ENCODE measurements at places on chromosomes 13 and 19.

DNA sequence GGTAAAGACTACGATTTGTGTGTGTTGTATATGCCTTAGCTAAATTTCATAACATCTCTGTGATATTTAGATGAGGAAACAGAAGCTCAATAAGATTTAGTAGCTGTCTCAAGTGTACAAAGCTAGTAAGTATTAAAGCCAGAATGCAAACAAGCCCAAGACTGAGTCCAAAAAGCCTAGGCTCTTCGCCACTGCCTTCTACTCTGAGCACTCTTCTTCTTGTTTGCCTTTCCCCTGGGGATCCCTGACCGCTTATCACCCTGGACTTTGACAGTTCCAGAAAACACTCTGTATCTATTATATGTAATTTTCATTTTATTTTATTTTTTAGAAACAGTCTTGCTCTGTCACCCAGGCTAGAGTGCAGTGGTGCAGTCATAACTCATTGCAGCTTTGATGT lies 5.8 kb downstream of the TM9SF2 start:
- no peak for DNase-seq

- DNase-seq, result no peak
Measured at GRCh38 chr13:93060144-93060543, 166.5 kb upstream of the GPC6 start.

GRCh38 chr13:53759016-53759415 lies 730.4 kb downstream of the OLFM4 start:
- no peak for DNase-seq

DNA sequence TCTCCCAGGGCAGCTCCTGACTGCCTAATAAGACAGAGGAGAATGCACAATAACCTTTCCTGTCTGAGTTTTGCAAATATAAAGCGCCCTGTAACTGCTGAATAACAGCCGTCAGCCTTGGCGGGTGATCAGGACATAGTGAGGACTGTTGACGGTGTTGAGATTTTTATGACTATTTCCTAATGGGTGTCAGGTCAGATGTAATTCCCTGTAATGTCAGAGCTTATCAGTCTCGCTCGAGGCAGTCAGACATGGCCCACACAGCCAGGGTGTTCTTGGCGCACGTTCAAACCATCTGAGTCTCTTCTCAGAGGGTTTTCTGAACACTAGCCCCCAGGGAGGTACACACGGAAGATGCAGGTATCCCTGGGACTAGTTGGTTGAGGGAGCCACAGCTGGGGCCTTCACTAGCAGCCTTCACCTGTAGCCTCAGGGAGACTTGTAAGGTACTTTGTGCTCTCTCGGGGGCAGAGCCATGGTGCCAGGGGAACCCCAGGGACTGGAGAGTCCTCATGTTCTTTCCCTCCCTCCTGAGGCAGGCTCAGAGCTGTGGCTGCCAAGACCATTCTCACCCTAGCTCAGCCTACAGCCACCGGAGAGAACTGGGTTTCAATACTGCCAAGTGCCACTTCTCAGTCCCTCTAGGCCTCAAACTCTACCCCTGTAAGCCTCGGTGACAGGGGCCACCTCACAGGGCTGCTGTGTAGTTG lies 213.1 kb downstream of the UQCRFS1 start:
- no peak for DNase-seq

DNA sequence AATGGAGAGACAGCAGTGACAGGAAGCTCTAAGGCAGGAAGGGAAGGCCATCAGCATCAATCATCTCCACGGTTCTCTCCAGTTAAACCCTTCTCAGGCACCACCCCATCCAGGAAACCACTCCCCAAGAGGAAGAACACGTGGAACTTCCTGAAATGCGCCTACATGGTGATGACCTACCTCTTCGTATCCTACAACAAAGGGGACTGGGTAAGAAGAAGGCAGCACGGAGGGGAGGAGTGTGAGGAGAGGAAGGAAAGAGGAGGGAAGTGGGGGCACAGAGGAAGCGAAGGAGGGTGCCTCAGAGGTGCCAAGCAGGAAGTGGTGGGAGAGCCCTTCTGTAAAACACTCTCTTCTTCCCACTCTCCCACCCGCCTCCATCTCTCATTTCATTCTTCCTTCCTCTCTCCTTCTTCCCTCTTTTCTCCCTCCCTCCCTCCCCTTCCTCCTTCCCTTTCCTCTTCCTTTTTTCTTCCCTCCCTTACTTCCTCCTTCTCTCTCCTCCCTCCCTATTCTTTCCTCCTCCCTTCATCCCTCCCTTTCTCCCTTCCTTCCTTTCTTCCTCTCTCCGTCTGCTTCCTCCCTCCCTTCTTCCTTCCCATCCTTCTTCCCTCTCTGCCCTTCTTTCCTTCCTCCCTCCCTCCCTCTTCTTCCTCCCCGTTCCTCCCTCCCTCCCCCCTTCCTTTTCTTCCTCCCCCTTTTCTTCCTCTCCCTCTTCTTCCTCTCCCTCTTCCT lies 12.6 kb downstream of the ZSCAN5A start:
- no peak for DNase-seq

GRCh38 chr13:46286972-46287371 lies 75.2 kb downstream of the LRRC63 start:
- no peak for DNase-seq

DNA sequence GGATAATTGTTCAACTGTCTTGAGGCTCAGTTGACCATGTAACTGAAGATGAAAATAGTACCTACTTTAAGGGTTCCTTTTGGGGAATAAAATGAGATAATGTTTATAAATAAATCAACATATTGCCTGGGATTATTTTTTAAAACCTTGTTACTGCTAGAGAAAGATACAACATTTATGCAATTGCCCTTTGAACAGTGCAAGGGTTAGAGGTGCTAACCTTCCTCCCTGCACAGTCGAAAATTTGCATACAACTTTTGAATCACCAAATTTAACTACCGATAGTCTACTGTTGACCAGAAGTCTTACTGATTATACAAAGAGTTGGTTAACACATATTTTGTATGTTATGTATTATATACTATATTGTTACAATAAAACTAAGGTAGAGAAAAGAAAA lies 750.0 kb downstream of the EFNB2 start:
- no peak for DNase-seq

DNA sequence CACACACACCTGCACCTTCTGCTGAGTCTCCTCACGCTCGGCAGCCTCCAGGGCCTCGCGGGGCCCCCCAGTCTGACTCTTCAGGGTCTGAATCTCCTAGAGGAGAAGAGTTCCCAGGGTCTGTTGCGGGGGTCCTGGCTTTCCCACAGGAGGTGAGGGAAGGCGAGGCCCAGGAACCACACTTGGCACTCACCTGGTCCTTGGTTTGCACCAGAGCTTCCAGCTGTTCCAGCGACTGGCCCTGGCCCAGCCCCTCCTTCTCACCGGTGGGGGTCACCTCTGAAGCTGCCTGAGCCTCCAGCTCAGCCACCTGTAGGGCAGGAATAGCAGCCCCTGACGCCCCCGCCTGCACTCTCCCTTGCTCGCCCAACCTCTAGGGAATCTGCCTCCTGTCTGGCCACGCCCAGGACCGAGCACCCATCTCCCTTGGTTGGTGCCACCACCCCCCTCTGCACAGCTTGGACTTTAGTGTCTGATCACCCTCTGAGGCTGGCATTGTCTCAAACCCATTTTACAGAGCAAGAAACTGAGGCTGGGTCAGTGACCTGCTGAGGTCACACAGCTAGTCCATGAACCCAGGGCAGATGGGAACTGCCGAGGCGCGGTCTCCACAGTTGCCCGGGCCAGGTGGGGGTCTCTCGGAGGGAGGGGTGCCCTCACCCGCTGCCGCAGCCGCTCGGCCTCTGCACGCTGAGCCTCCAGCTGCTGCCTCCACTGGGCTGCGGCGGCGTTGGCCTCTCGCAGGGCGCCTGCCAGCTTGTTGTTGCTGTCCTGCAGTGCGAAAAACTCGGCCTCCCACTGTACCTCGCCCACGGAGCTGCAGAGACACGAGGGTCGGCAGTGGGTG lies 9.5 kb downstream of the HOMER3 start:
- no peak for DNase-seq

- DNase-seq, result no peak
Measured at GRCh38 chr19:32146664-32147063, 198.7 kb upstream of the ZNF507 start.

DNA sequence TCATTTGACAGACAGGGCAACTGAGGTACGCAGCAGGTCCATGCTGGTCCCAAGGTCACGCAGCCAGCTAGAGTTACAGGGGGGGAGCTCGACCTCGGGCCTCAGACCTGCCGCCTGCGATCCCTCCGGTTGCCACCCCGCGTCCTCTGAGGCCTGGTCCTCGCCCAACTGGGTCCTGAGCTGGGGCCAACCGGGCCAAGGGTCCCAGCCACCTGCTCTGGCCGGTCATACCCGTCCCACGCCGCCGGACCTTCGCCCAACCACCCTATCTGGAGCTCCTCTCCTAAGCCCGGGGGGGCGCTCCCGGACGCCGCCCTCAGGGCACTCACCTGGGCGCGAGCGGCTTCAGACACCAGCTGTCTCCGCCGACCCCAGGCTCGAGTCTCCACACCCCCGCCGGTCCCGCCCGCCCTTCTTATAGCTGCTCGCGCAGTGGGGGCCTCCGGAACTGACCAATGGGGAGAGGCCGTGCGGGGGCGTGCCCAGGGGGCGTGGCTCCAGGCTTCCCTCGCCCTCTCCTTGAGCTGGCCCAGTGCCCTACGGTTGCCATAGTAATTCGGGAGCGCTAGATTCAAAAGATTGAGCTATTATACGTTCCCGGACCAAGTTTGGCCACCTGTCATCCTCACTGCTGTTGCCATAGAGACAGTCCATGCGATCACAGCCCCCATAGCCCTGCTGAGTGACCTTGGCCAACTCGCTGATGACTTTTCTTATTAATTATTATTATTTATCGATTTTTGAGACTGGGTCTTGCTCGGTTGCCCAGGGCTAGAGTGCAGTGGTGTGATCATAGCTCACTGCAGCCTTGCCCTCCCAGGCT lies at the start of gene PLIN5:
TSS of gene PLIN5 (minus strand) at position 389 of the 823 bp plus-strand sequence. CDS start 1,150 bp downstream, outside the sequence.
- DNase-seq, result peak; percentile 75

- no peak for DNase-seq
Measured at GRCh38 chr13:110376120-110376519, 69.0 kb downstream of the COL4A2 start.

DNA sequence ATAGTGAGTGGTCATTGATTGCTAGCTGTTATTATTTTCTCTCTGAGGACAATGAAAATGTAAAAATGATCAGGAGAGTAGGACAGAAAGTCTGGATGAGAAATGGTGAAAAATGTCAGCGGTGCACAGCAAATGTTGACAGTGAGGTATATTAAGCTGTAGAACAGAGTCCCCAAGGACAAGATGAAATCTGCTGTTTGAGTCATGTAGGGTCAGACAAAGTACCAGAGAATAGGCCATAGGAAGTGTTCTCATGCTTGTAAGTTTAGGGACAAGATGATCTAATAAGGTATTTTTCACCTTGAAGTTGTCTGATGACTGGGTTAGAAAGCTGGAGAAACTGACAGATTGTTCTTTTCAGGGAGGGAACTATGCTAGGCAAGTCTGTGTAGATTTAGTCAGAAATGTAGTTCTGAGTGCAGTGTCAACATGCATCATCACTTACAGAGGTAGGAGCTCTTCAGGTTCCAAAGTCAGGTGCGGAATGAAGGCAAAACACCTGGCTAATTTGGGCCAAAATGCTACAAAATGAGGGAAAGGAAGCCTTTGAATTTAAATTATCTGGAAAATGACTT lies 369.3 kb downstream of the DLEU7 start:
- DNase-seq, result no peak

DNA sequence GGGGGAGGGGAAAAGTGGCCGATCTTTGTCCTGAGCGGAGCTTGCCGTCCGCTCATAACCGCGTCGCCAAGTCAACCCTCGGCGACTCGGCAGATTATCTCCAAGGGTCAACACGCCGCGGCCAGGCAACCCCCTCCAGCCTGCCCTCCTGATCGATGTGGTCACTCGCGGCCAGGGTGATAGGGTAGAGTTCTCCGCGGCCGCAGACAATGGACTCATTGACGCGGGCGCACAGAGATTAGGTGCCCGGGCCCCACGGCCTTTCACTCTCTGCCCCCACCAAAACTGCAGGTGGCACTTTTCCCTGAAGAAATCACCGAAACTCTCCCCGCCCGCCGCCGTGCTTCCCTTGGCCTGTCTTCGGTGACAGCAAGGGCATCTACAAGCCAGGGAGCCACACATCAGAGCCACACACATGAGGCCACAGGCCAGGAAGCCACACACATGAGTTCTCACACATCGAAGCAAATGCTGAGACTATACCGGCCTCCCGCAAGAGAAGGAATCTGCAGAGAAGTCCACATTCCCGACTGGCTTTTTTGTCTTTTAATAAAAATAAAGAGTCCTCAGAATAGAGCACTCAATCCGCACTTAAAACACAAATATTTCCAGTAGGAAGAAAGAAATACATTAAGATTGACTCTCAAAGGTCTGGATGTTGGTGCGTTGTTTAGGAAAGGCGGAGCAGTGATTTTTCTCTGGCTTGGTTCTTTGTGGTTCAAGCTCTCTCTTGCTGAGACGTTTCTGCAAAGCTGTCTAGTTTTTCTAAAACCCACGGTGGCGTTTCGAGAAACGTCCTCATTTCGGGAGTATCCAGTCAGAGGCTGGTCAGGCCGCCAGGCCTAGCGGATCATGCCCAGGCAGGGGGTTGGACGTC lies 1.5 kb upstream of the PDX1 start:
- no peak for DNase-seq

- DNase-seq, result no peak
Measured at GRCh38 chr19:30596813-30597399, 224.7 kb downstream of the ZNF536 start.

GRCh38 chr13:85828094-85828684 lies 29.0 kb upstream of the SLITRK6 start:
- DNase-seq, result no peak

DNA sequence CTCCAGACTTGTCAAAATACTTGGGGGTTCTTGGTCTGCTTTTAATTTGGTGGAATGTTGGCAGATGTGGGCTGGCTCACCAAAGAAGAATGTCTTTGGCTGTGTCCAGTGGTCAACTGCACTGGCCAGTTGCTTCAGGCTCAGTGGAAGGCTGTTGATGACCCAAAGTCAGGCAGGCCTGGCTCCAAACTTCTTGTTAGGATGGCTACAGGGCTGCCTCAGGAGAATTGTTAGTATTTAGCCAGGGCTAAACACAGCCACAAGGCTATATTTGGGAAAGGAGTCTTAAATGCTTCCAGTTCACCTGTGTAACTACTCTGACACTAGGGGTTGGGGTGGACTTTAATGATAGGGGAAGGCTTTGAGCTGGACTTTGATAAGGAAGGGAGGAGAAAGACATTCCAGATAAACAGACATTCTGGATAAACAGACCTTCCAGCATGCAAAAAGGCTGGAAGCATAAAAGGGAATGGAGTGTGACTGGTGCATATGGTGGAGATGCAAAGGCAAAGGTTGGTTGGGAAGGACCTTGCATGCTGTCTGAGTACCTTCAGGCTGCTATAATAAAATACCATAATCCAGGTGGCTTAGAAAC lies 116.8 kb downstream of the FOXO1 start:
- DNase-seq, result no peak

- no peak for DNase-seq
Measured at GRCh38 chr13:107716741-107717140, 498.6 kb downstream of the LIG4 start.

DNA sequence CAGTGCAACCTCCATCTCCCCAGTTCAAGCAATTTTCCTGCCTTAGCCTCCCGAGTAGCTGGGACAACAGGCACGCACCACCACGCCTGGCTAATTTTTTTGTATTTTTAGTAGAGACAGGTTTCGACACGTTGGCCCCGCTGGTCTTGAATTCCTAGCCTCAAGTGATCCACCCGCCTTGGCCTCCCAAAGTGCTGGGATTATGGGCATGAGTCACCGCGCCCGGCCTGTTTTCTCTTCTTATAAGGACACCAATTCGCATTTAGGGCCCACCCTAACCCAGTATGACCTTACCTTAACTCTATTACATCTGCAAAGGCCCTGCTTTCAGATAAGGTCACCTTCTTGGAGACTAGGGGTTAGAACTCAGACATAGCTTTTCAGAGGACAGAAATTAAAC lies 35.1 kb downstream of the TMEM161A start:
- no peak for DNase-seq

GRCh38 chr13:31930490-31930889 lies 101.1 kb upstream of the FRY start:
- no peak for DNase-seq
